ENCODE measurements at places on chromosomes 4 and X.

DNA sequence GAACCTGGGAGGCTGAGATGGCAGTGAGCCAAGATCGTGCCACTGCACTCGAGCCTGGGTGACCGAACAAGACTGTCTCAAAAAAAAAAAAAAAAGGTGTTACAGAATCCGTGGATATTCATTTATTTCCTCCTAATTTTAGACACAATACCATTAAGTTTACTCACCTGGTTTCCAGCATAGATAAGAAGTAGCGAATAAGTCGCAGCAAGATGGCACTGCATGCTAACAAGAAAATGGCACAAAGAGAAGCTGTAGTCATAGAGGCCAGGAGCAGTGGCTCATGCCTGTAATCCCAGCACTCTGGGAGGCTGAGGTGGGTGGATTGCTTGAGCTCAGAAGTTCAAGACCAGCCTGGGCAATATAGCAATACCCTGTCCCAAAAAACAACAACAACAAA, 17.0 kb upstream of the MOB1B start:
- no peak for DNase-seq

DNA sequence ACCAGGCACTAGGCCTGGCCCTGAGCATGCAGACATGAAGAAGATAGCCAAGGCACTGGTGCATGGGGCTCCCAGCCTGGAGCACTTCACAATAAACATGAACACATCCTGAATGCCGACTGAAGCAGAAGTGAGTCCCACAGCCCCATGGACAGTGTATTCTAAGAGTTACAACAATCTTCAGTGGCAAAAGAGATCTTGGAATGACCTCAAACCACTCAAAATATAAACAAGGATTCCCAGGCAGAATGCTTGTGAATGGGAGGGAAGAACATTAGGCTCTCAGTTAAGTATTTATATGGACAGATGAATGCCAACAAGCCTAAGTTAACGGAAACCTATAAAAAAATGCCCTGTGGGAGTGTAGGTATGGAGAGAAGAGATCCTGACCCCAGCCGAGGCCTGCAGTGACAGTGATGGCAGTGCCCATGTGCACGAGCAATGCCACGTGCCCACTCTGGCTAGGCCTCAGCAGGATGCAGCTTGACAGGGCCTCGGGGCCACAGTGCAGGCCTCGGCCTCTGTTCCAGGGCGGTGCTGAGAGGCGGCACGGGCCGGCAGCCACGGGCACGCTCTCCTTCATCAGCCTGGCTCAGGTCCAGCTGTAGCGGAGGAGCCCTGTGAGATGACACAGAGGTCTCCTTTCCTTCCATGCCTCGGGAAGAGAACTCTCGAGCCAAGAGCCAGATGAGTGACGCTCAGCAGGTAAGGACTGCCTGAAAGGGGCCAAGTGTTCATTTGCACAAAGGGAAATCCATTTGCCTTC, 49.2 kb downstream of the IRF2 start:
- DNase-seq: no peak

- DNase-seq: no peak
Observed at GRCh38 chr4:153082322-153083301, 121.6 kb upstream of the TRIM2 start.

- no peak for DNase-seq
Observed at GRCh38 chr4:168593399-168593798, 96.5 kb downstream of the PALLD start.

GRCh38 chr4:16150716-16151115, 66.9 kb upstream of the PROM1 start:
- DNase-seq: no peak

DNA sequence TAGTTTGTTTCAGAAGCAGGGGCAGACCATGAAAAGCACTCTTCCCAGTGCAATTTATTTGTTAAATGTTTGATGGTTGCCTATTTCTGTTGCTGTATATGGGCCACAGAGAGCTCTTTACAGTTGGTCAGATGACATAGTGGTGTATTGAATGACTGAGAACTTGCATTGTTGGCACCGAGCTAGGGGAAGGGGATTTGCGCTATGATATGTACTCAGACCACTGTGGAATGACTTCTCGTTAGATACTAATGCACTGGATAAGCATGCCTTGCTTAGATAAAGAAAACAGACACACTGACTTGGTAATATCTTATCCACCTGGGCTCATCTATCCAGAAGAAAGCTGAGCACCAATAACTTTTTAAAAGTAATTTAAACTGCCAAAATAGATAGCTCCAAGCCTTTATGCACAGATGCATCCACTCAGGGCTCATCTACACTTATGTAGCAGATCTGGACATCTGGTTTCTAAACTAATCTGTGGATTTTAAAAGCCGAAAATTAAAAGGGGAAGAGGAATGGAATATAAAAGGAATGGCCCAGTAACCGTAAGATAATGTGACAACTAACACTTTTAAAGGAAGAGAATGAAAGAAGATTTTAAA, 132.7 kb downstream of the GATB start:
- no peak for DNase-seq

DNA sequence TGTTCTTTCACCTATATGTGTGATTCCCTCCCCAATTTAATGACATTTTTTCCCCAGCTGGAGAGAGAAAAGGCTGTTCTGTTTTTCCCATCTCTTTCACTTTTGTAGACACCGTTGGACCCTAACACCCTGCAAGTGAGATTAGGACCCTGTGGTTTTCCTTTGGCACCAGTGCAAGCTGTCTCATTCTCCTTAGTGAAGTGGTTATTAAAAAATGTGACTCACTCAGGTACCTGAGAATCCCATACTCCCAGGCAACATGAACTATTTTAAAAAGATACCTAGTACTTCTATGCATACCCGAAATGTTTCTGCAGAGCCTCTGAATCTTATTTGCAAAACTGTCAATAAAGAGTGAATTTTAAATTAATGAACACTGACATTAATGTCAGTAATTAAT, 175.7 kb upstream of the TBC1D9 start:
- no peak for DNase-seq

DNA sequence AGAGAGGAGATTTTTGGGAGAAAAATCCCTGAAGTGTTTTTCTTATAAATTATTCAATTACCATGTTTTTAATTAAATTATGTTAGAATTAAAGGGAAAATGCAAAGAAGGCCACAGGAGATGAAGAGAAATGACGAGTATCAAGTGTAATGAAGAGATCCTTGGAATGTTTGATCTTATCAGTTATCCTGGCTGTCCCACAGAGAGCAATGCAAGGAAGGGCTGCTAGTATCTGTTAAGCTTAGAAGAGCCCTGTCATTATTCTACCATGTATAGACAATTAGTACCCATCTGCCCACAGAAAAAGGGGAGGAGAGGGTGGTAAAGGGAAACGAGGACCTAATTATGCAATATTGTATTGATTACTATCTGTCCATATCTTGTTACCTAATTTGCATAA, 257.1 kb downstream of the BANK1 start:
- no peak for DNase-seq

- DNase-seq: peak; percentile 69
Observed at GRCh38 chrX:40282946-40283660, 185.3 kb upstream of the BCOR start.

DNA sequence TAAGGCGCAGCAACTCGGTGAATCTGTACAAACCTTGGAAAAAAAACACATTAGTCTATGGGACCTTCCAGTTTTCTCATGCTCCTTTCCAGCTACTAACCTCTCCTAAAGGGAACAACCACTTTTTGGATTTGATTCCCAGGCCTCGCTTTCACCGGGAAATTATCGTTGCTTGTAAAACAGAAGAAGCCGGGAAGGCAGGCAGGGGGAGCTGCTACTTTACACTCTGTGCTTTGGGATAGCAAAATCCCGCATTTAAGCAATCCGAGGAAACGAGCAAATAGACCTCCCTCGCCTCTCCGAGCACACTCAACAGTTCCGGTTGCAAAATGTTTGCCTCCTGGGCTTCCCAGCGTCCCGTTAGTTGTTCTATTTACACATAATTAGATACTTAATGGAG, 1.2 kb downstream of the CD38 start:
- DNase-seq: peak; percentile 50

- no peak for DNase-seq
Observed at GRCh38 chrX:130995439-130995838, 62.7 kb upstream of the ARHGAP36 start.

- DNase-seq: no peak
Observed at GRCh38 chr4:79964020-79964399, 109.0 kb downstream of the ANTXR2 start.

DNA sequence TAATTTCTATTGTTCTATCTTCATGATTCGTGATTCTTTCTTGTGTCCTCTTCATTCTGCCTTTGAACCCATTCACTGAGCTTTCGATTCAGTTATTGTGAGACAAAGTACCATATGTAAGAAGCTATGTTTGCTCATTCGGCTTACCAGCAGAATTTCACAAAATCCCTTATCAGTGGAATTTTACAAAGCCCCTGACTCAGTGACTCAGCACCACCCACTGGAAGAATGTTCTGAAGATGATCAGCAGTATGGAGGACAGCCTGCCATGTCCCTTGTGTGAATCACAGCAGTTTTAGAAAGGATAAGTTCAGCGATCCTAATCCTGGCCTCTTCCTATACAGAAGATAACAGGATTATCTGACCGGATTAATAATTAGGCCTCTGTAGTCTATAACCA, 5.8 kb upstream of the UXT start:
- DNase-seq: no peak

DNA sequence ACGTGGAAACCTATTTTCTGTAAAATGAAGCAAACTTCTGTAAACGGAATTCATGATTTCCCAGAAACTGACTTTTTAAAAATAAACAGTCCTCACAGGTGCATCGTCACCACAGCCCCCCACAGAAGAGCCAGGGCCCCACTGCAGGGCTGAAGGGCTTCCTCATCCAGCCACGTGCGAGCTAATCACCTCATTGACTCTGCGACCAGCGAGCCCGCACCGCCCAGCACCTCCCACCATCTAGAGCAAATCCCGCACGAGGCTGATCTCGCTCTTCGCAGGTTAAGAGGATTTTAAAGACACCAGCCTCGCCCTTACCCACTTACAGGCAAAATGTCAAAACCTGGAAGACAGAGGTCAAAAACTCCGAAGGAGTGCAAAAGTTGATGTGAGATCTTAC, 14.8 kb downstream of the PPP2R3B start:
- no peak for DNase-seq

GRCh38 chrX:78105944-78106650, 2.0 kb downstream of the PGK1 start:
- DNase-seq: no peak

DNA sequence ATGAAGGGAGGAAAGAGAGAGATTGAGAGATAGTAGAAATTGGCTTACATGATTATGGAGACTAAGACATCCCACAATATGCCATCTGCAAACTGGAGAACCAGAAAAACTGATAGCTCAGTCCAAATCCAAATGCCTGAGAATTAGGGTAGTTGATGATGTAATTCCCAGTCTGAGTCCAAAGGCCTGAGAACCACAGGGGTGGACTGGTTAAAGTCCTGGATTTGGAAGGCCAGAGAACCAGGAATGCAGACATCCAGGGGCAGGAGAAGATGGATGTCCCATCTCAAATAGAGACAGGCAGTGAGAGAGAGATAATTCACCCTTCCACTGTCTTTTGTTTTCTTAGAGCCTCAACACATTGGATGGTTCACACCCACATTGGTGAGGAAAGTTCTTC, 345.7 kb upstream of the SPANXN4 start:
- no peak for DNase-seq

GRCh38 chrX:148601034-148601433, 100.6 kb downstream of the AFF2 start:
- DNase-seq: peak; percentile 60

DNA sequence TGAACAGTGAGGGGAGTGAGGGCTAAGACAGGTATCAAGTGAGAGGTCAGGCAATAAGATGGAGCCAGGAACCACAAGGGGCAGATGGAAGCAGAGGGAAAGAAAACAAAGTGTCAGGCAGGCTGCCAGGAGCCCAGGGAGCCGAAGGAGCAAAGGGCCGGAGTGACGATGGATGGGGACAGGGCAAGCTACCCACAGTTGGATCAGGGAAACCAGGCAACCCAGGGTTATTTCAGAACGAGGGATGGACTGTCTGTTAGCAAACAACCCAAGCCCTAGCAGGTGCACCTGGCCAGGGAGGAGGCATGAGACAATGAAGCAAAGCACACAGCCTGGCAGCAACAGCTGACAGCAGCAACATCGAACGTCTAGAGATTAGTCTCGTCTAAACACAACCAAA, 39.2 kb downstream of the SEL1L3 start:
- no peak for DNase-seq

GRCh38 chr4:153402366-153402765, 57.9 kb downstream of the MND1 start:
- peak; percentile 80 for DNase-seq

GRCh38 chr4:128241425-128241913, 46.1 kb downstream of the PGRMC2 start:
- peak; percentile 99 for DNase-seq

DNA sequence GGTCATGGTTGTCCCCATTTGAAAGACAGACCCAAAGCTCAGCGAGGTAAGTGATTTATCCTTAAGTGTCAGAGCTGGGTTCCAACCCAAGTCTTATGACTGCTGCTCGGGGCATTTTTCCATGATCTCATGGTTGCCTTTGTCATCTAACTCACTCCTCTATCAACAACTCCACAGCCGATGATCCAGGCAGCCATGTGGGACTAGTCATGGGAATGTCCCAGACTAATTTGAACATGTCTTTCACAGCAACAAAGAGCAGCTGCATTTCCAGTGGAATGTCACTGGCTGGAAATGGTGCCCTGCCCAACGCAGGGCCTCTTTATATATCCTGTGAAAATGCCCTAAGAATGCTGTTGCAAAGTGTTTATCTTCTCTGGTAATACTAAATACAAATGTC, 284.8 kb upstream of the PPARGC1A start:
- no peak for DNase-seq

DNA sequence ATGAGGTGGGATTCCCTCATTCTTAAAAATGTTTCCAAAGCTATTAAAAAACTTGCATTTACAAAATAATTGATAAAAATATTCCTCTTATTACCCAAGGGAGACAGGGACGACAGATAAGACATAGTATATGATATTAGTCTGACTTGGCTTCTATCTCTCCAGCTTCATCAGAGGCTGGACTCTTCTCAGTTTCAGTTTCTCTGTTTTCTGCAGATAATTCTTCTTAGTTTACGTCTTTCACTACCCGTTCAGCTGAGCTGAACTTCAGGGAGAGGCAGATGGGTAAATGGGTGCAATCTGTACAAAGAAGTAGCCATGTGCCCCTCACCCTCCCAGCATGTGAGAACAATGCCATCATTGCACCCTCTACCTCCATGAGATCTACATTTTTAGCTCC, 214.0 kb upstream of the SLIT2 start:
- no peak for DNase-seq

DNA sequence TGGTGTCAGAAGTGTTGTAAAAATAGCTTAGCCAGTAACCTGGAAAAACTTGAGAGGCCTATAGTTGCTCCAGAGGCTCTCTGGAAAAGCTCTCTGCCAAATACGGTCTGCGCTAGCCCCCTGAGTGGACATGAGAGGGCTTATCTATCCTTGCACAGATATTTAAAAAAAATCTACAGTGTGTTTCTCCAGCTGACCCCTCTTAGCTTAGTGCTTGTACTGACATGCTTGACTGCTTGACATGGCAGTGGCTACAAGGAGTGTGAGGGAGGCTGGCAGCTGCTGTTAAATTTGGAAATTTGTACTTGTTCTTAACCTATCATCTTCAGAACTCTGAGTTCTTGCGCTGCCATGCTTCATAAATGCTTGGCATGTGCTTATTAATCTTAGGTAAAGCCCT, 229.2 kb downstream of the RBMX2 start:
- no peak for DNase-seq

GRCh38 chr4:148405161-148405893, 36.9 kb downstream of the NR3C2 start:
- DNase-seq: no peak

- DNase-seq: no peak
Observed at GRCh38 chr4:26113339-26113940, 199.4 kb downstream of the SMIM20 start.

- DNase-seq: no peak
Observed at GRCh38 chr4:123346951-123347350, 49.6 kb upstream of the SPRY1 start.

GRCh38 chrX:102745513-102745856, 24.9 kb downstream of the GPRASP3 start:
- DNase-seq: no peak

Data from AG10803 (cell line).